Activated naive CD8-positive, alpha-beta T cell treated with anti-CD3 and anti-CD28 coated beads, Interleukin-2, amount 50 U/mL, for 16 hours (primary cell): ENCODE measurements at places on chromosomes 5 and 9.

GRCh38 chr9:130110596-130111021 is 56.9 kb downstream of the GPR107 start:
- DNase-seq, result no peak

- DNase-seq, result no peak
Observed at GRCh38 chr9:86097510-86098224, 1.7 kb downstream of the GOLM1 start.

- DNase-seq, result no peak
Observed at GRCh38 chr5:138037271-138037670, 4.4 kb upstream of the FAM13B start.

GRCh38 chr9:79578891-79579290 is 7.1 kb downstream of the TLE4 start:
- DNase-seq, result no peak

- no peak for DNase-seq
Observed at GRCh38 chr9:35781066-35781465, 10.3 kb upstream of the NPR2 start.

DNA sequence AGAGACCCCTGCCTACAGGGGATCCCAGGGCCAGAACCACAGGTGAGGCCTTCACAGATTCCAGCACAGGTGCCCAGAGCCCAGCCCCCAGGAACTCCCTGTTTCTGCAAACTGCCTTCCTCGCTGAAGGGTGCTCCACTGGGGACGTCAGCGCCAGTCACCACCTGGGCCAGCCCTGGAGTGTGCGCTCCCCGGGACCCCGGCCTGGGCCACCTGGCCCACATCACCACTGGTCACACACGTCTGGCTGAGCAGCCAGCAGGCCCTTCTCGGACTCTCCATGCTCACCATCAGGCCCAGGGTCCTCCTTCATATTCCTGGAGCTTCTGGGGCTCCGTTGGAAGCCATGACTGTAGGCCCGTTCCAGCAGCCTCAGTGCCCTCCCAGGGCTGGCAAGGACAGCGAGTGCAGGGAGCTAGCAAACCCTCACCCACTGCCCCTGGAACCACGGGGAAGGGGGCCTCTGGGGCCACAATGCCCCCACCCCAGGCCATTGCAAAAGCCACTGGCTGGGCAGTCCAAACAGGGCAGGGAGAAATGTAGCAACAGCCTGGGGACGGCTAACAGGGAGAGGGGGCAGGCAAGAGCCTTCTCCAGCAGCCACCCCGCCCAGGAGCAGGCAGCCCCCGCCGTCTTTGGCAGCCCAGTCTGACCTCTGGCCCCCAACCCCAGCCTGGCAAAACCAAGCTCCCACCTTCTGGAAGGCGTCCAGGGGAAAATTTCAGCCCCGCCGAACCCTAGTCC is 1.3 kb downstream of the AGPAT2 start:
- DNase-seq, result no peak

- DNase-seq, result no peak
Observed at GRCh38 chr9:7844242-7844641, 44.7 kb upstream of the DMAC1 start.

GRCh38 chr5:5711112-5711511 is 288.6 kb downstream of the ICE1 start:
- DNase-seq, result no peak

DNA sequence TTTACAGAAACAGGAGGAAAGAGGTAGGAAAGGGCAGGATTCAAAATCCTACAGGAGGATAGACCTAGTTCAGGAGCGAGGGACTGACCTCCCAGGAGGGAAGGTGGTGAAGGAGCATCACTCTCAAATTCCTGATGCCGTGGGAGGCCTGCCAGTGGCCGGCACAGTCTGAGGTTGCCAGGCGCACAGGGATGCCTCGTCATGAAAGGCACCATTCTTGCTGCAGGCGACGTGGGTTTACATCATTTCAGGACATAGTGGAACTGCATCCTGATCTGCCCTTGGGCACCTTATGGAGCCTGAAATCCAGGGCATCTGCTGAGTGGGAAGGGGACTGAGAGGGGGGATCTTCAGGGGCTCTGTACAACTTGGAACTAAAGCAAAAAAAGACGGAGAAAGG is 163.2 kb upstream of the S1PR3 start:
- DNase-seq, result no peak

DNA sequence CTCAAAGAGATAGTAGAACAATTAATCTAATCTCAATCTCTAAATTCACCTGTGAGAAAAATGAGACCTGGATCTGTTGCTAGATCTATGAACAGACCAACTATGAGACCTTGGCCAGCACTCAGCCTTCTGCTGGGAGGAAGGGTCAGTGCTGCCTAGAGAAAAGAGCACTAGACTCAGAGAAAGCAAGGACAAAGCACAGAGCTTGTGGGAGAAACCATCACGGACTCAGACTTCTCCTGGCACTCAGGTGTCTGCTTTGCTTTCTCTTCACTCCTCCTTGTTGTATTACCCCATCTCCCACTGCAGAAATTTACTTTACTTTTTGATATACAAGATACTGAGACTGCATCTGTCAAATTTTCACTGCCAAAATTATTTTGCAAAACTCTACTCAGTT is 890.0 kb upstream of the NUDT12 start:
- no peak for DNase-seq

- no peak for DNase-seq
Observed at GRCh38 chr5:81017320-81017719, 57.2 kb downstream of the RASGRF2 start.

GRCh38 chr5:142184988-142185387 is 76.4 kb downstream of the NDFIP1 start:
- DNase-seq, result no peak

DNA sequence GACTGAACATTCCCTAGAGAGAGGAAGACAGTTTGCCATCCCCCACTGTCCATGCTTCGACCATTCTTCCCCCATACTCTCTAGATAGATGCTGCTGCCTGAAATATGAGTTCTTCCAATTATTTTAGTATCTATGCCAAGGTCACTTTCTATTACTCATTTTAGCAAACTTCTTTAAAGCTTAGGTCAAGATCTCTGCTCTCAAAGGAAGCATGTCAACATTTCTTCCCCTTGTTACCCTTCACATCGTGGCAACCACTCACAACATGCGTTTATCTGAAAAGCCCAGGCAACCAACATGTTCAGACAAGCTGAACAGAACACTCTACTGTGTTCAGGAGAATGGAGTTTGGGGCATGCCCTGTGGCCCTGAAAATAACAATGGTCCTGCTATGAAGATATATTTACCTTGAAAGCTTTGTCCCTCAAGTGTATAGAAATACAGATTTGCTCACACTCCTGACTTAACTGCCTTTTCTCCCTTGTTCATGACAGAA is 138.4 kb upstream of the KIF2A start:
- no peak for DNase-seq

DNA sequence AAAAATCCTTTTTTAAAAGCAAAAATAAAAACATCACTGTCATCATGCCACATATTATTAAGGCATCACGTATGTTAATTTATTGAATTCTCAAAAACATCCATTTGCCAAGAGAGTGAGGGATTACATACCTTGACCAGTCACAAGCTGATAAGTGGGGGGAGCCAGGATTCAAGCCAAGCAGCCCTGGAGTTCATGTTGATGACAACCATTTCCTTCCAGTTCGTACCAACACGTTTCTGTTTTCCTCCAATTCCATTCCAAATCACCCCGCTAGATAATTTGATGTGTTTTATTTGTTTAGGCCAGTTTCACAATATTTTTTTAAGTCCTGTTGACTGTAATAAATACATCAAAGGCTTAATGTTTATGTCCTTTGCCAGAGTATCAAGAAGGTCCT is 53.0 kb downstream of the SLC1A3 start:
- no peak for DNase-seq

DNA sequence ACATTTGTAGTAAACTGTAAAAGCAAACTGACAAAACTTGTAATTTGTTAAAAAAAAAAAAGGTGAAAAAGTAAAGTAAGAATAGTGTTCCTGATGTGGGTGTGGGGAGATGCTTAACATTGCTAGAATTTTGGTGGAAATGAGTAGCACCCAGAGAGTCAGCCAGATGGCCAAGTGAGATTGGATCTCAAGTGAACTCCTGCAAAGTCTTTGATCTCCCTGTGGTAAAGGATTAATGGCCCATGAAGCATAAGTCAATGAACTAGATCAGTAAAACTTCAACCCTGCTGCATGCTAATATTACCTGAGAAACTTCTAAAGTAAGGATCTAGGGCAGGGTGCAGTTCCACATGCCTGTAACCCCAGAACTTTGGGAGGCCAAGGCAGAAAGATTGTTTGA is 19.0 kb upstream of the FAM169A start:
- no peak for DNase-seq

GRCh38 chr5:178307267-178308045 is 74.9 kb upstream of the PHYKPL start:
- no peak for DNase-seq

GRCh38 chr5:168467755-168468330 is 18.4 kb upstream of the RARS1 start:
- no peak for DNase-seq

- DNase-seq, result no peak
Observed at GRCh38 chr9:24041160-24041690, 215.2 kb upstream of the ELAVL2 start.

DNA sequence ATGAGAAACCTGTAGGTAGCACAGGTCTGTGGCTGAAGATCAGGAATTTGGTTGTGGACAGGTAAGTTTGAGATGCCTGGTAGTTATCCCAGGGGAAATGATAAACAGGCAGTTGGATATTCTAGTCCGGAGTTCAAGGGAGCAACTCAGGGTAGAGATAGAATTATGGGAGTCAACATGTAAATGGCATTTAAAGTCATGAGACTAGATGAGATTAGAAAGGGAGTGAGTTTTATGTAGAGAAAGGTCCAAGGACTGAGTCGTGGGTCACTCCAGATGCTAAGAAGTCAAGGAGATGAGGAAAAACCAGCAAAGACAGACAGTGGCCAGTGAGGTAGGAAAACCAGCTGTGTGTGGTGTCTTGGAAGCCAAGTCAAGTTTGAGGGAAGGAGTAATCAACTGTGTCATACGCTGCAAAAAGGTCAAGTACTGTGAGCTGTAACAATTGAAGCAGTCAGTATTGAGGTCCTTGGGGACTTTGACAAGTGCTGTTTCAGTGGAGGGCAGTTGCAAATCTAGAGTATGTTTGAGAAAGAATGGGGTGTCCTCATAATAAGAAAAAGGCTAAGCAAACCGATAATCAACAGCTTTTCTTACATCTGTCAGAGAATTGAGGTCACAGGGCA is 18.2 kb downstream of the GNPDA1 start:
- no peak for DNase-seq

- DNase-seq, result no peak
Observed at GRCh38 chr9:135010921-135011320, 76.5 kb upstream of the OLFM1 start.

- DNase-seq, result no peak
Observed at GRCh38 chr5:167638816-167639215, 652.6 kb upstream of the WWC1 start.

DNA sequence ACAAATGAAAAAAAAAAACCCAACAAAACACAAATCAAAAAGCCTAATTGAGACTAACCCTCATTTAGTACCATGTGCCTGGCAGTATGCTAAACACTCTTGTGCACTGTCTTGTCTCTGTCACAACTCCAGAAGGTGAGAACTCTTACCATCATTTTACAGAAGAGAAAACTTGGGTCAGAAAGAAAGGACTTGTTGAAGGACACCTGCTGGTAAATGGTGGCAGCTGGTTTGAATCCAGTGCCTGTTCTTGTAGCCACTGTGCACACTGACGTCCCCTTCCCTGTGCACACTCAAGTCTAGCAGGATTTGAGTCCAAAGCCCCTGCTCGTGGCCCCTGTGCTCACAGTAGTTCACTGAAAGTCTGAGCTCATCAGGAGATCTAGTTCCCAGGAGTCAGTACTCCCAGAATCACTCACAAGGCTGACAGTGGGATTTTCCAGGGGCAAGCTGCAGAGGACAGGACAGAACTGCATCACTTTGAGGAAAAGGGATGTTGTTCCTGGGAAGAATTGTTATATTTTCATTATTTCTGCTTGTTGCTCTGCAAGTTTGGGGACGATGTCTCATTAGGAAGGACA is 43.0 kb upstream of the HSD17B4 start:
- no peak for DNase-seq

DNA sequence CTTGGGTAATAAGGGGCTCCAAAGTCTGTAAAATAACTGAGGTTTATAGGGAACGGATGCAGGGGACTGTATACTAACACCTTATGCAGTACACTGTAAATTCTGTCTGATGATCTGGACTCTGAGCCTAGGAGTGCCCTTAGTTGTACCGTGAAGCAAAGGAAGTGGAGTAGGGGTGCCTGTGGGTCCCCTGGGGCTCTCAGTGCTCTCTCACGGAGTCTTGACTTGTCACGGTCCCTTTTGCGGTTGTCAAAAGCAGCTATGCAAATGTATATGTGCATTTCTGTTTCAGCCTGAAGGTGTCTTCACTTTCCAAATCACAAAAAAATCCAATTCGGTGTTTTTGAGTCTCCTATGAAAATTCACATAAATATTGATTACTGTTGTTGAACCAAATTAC is 17.8 kb downstream of the DMRT1 start:
- no peak for DNase-seq

- no peak for DNase-seq
Observed at GRCh38 chr9:121816449-121816817, 165.0 kb downstream of the DAB2IP start.

- no peak for DNase-seq
Observed at GRCh38 chr5:64836190-64836755, 67.5 kb downstream of the CWC27 start.

GRCh38 chr9:135613946-135614805 is 25.2 kb downstream of the GLT6D1 start:
- no peak for DNase-seq

- no peak for DNase-seq
Observed at GRCh38 chr9:122821278-122821943, 7.0 kb downstream of the PDCL start.

- no peak for DNase-seq
Observed at GRCh38 chr9:121958530-121958929, 134.6 kb downstream of the TTLL11 start.

GRCh38 chr5:100430268-100431195 is 104.6 kb upstream of the FAM174A start:
- DNase-seq, result no peak

GRCh38 chr5:76030343-76030742 is 52.8 kb upstream of the SV2C start:
- no peak for DNase-seq

GRCh38 chr5:136198453-136198852 is 5.5 kb upstream of the SMIM32 start:
- DNase-seq, result no peak

GRCh38 chr9:93077811-93078210 is 18.2 kb upstream of the CARD19 start:
- DNase-seq, result no peak

- DNase-seq, result peak; percentile 71
Observed at GRCh38 chr5:175517824-175518450, 39.6 kb downstream of the SFXN1 start.

- no peak for DNase-seq
Observed at GRCh38 chr9:131824155-131824594, 84.3 kb upstream of the RAPGEF1 start.

DNA sequence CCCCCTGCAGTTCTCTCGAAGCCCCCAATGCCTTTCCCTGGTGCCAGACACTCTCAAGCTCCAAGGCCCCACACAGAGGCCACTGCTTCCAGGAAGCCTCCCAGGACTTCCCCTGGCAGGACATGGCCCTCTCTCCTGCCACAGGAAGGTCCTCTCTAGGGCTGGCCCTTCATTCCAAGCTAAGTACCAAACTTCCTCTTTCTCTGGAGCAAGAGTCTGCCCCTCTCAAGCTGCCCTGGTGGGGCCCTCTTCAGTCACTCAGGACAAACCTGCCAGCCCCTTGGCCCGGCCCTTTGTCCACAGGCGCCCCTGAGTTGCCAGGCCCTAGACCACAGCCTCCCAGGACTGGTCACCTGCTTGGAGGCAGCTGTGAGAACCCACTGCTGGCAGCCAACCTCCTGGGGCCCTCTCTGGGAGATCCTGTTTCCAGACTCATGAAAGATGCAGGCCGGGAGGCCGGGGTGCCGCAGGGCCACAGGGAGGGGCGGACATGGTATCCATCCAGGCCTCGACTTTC is 6.6 kb downstream of the NINJ1 start:
- DNase-seq, result no peak
